ENCODE measurements at places on chromosomes 13 and 19.

- no peak for DNase-seq
These were observed 45.7 kb upstream of the RNF113B start for GRCh38 chr13:98222816-98223215.

- no peak for DNase-seq
These were observed 7.3 kb downstream of the ADGRL1 start for GRCh38 chr19:14198384-14199376.

GRCh38 chr19:34261334-34262109 is 7.2 kb downstream of the GARRE1 start:
- DNase-seq, result no peak

DNA sequence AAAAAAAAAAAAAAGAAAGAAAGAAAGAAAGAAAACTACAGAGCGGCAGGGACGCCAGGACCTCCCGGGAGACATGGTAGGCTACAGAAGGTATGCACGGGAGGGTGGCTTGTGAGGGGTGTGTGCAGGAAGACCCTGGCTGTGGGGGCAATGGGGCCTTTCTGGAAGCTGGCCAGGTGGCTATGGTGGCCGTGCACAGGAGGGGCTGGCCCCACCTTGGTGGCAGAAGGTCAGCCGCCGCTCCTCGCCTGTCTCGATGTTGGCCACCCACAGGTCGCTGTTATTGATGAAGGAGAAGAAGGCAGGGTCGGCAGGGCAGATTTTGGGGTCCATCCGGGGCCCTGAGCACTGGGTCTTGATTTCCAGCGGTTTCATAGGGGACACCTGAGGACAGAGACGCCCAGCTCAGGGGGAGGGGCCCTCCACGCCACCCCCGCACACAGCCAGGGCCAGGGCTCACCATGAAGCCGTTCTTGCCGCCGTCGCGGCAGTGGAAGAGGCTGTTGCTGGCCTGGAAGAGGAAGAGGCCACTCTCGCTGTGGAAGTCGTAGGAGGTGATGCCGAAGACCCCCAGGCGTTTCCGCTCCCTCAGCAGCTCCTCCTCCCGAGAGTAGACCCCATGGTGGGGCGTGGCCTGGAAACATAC is 19.8 kb downstream of the DPP9 start:
- DNase-seq, result no peak

- no peak for DNase-seq
These were observed 41.2 kb upstream of the KCTD4 start for GRCh38 chr13:45242070-45242469.

DNA sequence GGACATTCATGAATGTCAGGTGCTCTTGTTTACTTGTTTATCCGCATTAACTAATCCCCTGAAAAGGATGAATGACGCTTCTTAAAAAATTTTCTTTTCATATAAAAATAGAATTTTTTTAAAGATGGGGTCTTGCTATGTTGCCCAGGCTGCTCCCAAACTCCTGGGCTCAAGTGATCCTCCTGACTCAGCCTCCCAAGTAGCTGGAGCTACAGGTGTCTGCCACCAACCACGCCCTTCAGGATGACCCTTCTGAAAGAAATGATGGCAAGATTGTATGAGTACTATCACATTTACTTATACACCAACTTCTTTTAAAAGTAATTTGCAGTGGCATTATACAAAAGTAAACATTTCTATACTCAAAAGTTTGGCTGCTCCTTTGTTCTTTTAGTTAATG is 6.2 kb upstream of the EBPL start:
- no peak for DNase-seq

- no peak for DNase-seq
These were observed 230.2 kb downstream of the TDRD3 start for GRCh38 chr13:60627071-60627686.

GRCh38 chr19:916645-917322 is 349 bp upstream of the KISS1R start:
- DNase-seq, result no peak

DNA sequence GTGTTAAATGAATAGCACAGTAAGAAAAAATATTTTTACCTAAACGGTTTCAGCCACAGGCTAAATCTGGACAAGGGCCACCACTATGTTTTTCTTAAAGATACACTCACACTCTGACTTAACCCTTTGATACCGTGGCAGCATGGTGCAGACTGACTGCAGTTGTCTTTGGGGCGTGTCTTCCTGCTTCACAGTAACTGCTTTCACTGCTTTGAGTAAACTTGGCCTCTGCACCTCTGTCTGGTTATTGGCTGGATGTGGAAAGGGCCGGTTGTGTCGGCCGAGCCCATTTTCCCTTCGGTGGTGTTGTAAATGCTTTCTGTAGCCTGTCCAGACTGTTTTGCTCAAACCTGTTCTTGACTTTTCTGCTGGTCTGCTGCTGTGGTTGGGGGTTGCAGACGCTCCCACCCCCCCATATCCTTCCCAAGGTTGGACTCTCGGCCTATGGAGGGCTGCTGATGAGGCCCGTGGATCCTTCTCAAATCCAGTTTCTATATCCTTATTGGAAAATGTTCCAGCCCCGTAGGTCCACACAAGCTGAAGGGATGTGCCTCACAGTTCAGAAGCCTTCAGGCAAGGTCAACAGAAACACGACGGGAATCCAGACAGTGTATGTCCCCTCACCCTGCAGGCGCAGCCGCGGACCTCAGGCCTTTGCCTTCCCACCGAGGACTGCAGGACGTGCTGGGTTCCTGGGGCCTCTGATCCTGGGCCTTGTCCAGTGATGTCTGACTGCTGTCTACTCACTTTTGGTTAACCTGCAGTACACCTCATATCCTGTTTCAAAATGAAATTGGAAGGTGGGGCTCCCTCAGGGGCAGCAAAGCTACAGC is 90.2 kb upstream of the RNF113B start:
- DNase-seq, result no peak

- no peak for DNase-seq
These were observed 21.6 kb downstream of the GPR183 start for GRCh38 chr13:99285432-99286182.

DNA sequence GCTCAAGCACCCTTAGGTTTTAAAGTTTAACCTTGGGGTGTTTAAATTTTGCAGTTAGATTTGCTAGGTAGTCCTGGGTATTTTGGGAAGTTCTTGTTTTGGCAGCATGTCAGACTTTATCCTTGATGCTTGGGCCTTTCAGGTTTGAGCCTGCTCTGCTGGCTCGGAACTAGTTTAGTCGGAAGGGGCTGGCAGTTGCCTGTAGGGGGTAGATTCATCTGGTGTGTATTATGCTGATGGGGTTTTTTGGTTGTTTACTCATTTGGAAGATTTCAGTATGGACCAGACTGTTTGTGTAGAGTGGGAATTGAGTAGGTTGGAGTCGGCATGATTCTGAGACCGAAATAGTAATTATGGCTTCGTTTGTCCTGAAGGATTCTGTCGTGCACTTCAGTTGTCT is 15.1 kb downstream of the ILF3 start:
- no peak for DNase-seq

- no peak for DNase-seq
These were observed 676.7 kb upstream of the SPRY2 start for GRCh38 chr13:81017513-81018152.

- DNase-seq, result no peak
These were observed 15.0 kb downstream of the POLR1D start for GRCh38 chr13:27636589-27637288.

- DNase-seq, result peak; percentile 55
These were observed 1.8 kb downstream of the FGF14 start for GRCh38 chr13:102399791-102400674.

DNA sequence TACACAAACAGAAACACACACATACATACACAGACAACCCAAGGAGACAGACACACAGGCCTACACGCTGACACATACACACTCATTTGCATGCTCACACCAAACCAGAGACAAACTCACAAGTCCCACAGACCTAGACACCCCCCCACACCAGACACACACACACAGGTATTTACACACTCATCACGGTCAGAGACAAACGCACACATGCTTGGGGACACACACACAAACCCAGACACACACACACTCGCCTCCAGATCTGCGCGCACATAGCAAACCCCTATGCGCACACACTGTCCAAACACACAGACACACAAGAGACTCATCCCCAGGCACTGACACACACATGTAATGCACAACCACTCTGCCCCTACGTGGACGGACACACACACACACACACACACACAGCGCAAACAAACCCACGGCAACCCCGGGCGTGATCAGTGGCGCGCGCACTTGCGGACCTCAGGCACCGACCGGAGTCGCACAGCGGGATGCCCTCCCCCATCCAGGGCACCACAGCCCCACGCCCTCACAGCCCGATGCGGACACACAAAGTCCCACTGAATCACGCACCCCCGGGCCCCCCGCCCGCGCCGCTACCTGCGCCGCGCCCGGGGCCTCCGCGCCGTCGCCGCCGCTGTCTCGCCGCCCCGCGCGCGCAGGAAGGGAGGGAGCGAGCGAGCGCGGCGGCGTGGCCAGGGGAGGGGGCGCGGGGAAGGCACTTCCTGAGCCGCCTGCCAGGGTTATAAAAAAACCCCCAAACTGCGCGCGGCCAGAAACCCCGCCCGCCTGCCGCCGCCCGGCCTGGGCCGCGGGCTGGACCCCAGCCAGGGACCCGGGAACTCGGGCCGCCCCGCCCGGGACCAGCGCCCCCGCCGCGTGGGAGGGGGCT is at the start of gene ADAMTS10:
Gene ADAMTS10 (minus strand): TSS at position 675 of the 895 bp plus-strand sequence. CDS start 5,005 bp downstream, outside the sequence.
- no peak for DNase-seq

DNA sequence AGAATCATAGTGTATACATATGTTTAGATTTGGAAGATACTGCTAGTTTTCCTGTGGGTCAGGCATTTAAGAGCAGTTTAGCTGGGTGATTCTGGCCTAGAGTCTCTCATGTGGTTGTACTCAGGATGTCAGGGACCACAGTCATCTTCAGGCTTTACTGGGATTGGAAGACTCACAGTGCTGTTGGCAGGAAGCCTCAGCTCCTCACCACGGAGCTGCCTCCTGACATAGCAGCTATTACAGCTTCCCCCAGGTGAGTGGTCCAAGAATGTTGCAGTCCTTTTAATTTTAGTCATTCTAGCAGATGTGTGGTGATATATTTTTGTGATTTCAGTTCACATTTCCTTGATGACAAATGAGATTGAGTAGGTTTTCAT is 16.9 kb upstream of the GPR18 start:
- no peak for DNase-seq

GRCh38 chr13:89057862-89058261 is 1386.7 kb downstream of the SLITRK5 start:
- DNase-seq, result no peak

GRCh38 chr19:44019498-44019897 is 5.7 kb upstream of the ZNF222 start:
- DNase-seq, result no peak

- peak; percentile 80 for DNase-seq
These were observed at the start of gene TLE5 for GRCh38 chr19:3062165-3063105. Gene TLE5, minus strand, starts transcription at chr19:3062495. Its CDS starts 295 bp downstream, at chr19:3062200.

DNA sequence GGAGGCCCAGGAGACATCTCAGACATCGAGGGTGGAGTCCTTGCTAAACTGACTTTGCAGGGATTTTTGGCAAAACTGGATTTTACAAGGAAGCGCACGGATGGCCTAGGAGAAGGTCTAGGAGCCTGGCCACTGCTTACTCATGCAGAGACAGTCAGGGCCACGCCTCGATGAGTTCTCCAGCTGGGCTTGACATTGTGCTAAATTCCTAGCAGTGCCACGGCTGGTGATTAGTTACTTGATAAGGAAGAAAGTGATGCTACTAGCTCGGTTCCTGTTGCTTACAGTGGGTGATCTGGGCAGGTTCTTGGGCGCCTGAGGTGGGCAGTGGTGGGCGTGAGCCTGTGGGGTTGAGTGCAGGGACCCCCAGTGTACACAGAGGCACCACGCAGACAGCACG is 143.4 kb downstream of the SOX1 start:
- no peak for DNase-seq

DNA sequence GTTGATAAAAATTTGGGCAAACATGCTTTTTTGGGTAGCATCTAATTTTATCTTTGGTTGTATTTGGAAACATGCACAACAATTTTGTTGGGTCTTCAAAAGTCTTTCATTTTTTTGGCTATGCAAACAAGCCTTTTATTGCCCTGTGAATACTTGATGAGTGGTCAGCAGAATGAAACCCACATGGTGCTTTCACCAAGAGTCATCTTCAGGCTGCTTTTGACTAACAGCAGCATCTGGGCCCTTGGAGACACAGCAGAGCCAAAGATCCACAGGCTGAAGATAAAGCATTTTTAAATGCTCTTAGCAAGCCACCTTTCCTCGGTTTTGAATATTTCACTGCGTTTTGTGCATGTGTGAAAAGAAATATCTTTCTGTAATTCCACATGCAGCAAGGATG is 154.9 kb downstream of the FGF9 start:
- no peak for DNase-seq

DNA sequence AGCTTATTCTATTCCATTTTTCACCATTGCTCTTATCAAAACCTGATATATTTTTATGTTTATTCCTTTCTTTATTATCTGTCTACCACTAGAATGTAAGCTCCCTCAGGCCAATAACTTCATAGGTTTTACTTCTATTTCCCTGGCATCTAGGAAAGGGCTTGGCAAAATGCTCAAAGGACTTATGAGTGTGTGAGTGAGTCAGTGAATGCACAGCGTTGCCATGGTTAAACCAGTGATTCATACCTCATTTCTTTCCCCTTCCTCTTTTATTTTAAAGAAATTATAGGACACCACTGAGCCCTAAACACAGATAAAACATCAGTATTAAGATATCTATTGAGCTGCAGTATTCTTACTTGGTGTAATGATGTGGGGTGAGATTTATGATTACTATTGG is 162.1 kb downstream of the GPC6 start:
- no peak for DNase-seq

- peak; percentile 74 for DNase-seq
These were observed 551 bp downstream of the FZR1 start for GRCh38 chr19:3506384-3507340.

DNA sequence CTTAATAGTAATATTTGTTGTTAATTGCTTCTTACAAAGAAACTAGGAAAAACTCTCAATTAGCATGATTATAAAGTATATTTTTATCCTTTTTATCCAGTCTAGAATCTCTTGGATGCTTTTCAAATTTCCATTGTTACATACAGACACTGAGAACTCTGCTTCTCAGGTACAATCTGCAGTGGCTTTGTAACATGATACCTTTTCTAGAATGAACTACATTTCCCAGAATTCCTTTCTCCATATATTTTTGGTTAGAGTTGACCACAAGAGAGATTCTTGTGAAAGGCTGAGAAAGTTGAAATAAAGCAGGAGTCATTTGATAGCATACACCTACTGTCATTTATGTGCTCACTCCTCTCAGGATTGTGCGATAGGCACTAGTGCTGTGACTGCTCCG is 148.6 kb downstream of the SLITRK6 start:
- no peak for DNase-seq

DNA sequence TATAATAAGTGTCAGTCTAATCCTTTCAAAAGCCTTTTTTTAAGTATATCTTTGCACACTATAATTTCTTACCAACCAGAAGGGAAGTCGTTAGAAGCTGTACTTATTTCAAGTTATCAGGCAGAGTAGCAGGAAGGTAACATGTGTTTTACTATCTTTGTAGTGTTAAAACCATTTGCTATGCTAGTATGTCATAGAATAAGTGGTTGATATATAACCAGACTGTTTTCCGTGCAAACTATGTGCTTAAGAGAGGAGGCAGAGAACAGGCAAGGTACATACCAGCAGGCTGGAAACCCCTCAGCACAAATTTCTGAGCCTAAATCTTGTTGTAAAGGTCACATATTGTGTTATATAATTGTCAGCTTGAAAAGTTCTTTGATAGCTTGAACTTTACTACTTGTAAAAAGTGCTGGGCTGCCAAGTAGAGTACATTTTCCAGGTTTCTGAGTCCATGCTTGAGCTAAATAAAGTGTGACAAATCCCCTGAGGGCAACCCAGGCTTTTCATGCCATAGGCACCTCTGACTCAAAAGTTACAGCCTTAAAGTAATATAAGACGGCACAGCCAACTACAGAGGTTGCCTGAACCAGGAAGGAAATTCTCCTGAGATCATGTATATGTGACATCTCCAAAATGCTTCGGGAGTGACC is 1297.4 kb downstream of the PCDH9 start:
- DNase-seq, result no peak
